ENCODE measurements at places on chromosomes 13 and 19.

DNA sequence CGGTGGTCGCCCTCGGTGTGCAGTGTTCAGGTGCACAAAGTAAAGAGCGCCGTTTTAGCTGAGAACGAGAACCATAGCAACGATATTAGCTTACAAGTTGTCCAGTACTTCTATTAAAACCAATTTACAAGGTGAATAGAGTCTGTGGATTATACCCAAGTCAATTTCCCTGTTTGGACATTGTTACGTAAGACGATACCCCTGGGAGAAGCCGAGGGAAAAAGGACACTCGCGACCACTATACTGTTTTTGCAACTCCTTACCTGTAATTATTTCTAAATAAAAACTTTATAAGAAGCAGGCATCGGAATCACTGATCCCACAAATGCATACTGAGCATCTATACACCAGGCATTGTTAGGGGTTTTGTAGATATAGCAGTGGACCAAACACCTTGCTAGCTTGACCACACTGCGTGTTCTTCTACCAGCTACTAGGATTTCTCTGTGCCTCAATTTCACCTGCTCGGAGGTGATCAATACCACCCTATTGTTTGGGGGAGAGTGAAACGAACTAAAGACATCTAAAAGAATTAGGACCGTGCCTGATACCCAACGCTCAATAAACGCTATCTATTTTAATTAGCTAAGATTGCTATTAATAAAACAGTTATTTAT is 488 bp upstream of the EEF2 start:
- DNase-seq = no peak

DNA sequence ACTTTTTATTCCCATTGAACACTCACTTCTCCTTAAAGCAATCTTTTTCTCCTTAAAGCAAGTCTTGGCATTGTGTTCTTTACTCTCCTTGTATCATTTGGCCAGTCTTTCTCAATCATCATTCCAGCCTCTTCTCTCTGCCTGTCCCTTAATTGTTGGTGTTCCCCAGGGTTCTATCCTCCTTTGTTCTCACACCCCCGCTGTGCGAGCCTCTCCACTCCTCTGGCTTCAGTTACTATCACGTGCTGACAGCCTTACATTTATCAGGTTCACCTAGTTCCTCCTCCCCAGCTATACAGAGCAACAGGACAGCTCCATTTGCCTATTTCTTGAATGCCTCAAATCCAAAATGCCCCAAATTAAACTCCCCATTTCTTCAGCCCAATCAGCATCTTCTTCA is 24.6 kb downstream of the CYSLTR2 start:
- DNase-seq = no peak

- peak; percentile 48 for DNase-seq
Observed at GRCh38 chr13:101763191-101763590, 310.7 kb downstream of the ITGBL1 start.

- no peak for DNase-seq
Observed at GRCh38 chr19:41621226-41621625, 5.6 kb downstream of the CEACAM4 start.

DNA sequence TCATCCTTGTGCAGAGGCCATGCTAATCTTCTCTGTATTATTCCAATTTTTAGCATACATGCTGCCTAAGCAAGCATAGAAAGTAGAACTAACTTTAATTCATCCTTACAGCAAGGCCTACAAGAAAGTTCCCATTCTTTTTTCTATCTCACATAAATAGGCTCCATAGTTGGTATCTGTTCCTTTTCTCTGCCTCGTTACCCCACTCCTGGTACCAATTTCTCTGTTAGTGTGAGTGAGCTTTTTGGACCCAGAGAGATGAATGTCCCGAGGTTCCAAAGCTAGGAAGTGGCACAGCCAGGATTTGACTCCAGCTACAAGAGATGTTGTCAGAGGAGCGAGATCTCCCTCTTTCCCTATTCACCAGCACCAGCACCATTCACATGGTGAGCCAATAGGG is 9.7 kb downstream of the HIF3A start:
- DNase-seq = no peak

GRCh38 chr13:102089177-102089576 is 312.7 kb downstream of the FGF14 start:
- DNase-seq = no peak

DNA sequence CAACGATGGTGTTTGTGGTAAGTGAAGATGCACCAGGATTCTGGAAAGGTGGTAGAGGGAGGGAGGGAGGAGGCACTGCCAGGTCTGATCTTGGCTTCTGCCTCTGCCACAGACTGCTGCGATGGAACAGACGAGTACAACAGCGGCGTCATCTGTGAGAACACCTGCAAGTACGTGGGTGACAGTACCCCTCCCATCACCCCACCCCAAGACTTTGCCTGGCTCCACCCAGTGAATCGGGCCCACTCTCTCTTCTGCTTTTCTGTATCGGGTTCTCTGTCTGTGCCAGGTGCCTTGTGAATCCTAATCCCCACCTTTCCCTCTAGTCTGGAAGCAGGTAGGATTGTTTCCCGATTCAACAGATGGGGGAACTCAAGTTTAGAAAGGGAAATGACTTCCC is 2.5 kb downstream of the PRKCSH start:
- DNase-seq = no peak

DNA sequence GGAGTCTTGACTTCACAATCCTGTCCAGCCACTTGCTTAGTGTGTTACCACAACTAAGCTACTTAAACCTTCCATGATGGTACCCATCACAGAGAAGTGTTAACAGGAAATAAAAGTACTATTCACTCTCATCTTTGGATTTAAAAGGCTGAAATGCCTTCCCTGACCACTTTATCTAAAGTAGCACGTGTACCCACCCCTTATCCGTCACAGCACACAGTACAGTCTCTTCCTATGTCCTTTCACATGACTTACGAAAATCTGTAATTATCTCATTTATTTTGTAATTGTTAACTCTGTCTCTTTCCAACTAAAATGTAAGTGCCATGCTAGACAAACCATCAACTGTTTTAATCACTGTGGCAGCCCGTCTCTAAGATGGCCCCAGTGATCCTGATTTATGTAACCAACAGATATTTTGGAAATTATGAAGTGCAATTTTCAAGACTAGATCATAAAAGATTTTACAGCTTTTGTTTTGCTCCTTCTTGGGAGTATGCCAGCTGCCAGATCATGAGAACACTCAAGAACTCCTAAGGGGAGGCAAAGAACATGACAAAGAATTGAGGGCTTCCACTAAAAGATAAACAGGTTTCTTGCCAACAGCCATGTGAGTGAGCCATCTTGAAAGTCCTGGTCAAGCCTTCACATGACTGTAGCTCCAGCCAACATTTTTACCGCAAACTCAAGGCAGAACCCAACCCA is 44.9 kb downstream of the DIAPH3 start:
- no peak for DNase-seq

GRCh38 chr13:42280537-42280936 is 8.6 kb downstream of the AKAP11 start:
- DNase-seq = no peak

- no peak for DNase-seq
Observed at GRCh38 chr13:110902370-110902769, 12.5 kb downstream of the ANKRD10 start.

GRCh38 chr19:37594982-37595382 is 306 bp downstream of the ZNF540 start:
- DNase-seq = no peak

DNA sequence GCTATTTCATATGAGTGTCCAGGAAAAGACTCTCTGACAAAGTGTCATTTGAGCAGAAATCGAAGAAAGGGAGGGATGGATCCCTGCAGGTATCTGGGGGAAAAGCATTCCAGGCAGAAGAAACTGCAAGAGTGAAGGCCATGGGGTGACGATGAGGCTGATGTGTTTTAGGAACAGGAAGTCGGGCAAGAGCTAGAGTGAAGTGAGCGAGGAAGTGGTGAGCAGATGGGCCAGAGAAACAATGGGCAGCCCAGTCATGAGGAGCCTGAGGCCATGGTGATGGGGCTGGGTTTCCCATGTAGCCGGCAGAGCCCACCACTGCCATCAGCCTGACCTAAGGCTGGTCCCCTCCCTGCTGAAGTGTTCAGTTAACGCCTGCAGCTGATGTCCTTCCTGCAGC is 150.2 kb downstream of the TNFSF13B start:
- DNase-seq = no peak

DNA sequence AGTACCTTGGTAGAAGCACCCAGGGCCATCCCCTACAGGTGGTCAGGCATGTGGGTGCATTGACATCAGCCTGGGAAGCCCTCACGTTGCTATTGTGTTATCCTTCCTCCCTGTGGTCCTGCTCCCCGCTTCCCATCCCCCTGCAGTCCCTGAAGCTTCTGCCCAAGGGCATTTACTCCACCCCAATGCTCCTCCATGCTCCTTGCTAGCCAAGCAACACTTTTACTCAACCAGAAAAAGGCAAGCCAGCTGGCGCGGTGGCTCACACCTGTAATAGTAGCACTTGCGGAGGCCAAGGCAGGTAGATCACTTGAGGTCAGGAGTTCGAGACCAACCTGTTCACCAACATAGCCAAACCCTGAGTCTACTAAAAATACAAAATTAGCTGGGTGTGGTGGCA is 54.8 kb upstream of the LATS2 start:
- no peak for DNase-seq

DNA sequence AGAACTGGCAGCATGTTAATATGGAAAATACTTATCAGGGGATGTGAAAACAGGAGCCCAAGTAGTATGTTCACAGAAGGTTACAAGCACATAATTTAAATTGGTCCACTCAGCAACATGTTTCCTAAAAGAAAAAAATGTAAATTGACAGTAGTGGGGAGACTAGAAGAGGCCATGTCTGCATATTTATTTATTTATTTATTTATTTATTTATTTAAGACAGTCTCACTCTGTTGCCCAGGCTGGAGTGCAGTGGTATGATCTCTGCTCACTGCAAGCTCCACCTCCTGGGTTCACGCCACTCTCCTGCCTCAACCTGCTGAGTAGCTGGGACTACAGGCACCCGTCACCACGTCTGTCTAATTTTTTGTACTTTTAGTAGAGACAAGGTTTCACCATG is 13.7 kb upstream of the ZNF8 start:
- DNase-seq = no peak

DNA sequence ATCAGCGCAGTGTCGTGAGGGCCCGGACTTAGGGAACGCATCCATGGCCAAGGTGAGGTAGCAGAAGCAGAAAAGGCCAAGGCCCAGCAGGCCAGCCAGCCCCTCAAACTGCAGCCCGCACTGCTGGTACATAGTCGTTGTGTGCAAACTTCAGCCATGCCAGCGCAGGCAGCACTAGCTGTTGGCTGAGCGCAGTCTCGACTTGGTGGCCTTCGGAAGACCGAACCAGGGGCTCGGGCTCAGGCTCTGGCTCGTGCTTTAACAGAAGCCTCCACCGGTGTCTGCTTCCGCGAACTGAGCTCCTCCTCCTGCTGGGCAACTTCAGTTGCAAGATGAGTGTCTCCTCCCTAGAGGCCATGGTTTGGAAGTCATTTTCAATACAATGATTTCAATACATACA is 157.5 kb downstream of the DNAJC15 start:
- DNase-seq = no peak

- DNase-seq = no peak
Observed at GRCh38 chr19:55133639-55134444, 15.2 kb downstream of the TNNT1 start.

GRCh38 chr13:113428871-113429607 is 24.2 kb downstream of the ADPRHL1 start:
- DNase-seq = no peak

All from kidney epithelial cell (primary cell).